ENCODE measurements at places on chromosomes 12 and 14.

GRCh38 chr14:73014105-73014504 lies 12.8 kb downstream of the ZFYVE1 start:
- no peak for DNase-seq

DNA sequence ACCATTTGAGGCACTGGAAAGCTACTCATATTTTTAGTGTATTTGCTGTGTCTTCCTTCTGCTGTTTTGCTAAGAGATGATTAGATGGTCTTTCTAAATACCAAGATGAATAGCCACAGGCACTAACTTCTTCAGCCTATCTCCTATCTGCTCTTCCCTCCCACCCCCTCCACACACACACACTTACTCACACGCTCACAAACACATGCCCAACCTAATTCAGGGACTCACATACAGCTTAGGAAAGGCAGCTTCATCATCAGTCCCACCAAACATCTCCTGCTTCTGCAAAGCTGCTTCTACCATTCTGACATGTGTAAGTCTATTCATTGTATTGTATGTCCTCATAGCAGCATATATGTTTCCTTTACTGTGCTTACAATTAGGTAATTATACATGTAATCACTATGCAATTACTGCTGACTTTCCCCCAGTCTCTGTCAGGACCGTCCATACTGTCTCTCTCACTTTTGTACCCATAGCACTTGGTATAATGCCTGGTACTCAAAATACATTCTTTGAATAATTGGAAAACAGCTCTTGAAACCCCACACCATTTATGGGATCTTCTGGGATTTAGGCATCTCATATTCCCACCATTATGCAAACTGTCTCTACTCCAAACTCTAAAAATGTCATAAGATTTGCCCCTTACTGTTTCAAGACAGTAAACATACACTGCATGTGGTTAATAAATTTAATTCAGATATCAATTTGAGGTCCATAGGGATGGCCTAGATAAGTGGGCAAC lies 83.3 kb upstream of the HIF1A start:
- no peak for DNase-seq

- no peak for DNase-seq
These were observed 53.4 kb upstream of the DLK1 start for GRCh38 chr14:100673085-100673806.

DNA sequence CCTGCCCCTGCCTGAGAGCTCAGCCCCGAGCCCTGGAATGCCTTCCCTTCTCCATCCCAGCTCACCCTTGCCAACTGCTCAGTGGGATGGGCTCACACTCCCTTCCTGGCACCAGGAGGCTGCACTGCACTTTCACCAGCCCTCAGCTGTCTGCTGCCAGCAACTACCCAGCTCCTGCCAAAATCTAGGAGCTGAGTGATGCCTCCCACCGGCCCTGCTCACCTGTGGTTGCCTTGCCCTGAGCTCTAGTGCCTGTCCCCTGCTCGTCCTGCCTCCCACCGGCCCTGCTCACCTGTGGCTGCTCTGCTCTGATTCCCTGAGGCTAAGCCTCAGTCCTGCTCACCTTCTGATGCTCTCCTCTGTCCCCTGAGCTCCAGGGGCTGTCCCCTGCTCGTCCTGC lies 119.8 kb downstream of the TMEM121 start:
- DNase-seq: no peak

All from stimulated activated CD4-positive, alpha-beta T cell treated with anti-CD3 and anti-CD28 coated beads, Interleukin-4, amount 100 ng/mL, for 1 hour (primary cell).